ENCODE measurements at places on chromosomes 13 and 19. TPM values are rescaled to one million over a fixed set of nuclear protein-coding genes. Genes with fewer than 3 reads are reported as not detected.

GRCh38 chr13:114077099-114077932 is 55.1 kb downstream of the RASA3 start:
- no peak for DNase-seq

DNA sequence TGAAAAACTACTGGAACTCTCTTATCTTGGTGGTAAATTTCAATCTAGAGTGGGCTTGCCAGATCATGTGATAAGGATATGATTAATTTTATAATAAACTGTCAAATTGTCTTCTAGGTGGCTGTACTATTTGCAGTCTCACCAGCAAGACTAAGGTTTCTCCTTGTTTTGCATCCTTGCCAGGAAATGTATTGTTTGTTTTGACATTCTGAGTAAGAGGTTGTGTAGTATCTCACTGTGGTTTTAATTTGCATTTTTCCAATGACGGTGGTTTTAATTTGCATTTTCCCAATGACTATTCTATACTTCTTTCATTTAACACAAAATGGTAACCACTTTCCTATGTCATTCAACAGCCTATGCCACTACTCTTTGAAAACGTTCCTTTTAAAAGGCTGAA is 2.0 kb downstream of the CAB39L start:
- DNase-seq = no peak

GRCh38 chr19:55620410-55621204 is 3.8 kb downstream of the ZNF784 start:
- DNase-seq = no peak

GRCh38 chr19:4284176-4284958 is 5.3 kb downstream of the SHD start:
- no peak for DNase-seq

GRCh38 chr19:47735131-47735530 is 10.2 kb upstream of the NOP53 start:
- DNase-seq = no peak

- DNase-seq = no peak
Measured at GRCh38 chr13:30759748-30760147, 24.4 kb downstream of the ALOX5AP start.

DNA sequence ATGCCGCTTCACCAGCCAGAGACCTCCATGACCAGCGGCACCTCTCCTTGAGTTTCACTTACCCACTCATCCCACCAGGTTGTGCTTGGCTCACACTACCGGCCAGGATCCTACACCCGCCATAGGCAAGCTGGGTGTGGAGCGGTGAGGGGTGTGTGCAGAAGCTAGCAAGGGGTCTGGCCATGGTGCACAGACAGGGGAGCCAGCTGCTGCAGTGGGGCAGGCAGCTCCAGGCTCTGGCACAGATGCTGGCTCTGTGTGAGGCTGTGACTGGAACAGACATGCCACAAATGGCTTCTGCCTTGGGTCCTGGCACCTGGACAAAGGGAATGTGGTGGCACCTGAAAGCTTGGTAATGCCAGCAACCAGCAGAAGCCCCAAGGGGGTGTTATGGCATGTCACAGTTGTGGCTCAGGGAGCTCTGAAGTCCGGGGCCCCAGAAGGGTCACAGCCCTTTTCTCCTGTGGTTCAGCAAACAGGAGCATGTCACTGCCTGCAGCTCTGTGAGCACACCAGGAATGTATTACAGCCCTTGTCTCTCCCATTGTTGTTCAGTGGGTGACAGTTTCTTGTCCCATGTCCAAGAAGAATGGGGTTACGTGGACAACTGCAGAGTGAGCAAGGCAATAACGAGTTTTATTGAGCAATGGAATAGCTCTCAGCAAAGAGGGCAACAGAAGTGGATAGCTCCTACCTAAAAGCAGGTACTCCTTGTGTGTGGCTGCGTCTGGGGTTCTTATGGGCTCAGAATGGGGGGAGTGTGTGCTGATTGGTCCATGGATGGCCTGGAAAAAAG is 2791.0 kb upstream of the PCDH20 start:
- no peak for DNase-seq

DNA sequence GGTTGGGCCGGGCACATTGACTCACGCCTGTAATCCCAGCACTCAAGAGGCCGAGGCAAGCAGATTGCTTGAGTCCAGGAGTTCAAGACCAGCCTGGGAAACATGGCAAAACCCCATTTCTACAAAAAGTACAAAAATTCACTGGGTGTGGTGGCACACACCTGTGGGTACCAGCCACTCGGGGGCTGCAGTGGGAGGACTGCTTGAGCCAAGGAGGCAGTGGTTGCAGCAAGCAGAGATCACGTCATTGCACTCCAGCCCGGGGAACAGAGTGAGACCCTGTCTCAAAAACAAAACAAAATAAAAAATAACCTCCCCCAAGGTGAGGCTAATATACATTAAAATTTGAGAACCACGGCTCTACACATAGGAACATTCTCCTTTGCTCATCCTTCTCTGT is 24.9 kb downstream of the NLRP13 start:
- DNase-seq = no peak

GRCh38 chr19:10724573-10725071 is 6.7 kb downstream of the DNM2 start:
- no peak for DNase-seq

DNA sequence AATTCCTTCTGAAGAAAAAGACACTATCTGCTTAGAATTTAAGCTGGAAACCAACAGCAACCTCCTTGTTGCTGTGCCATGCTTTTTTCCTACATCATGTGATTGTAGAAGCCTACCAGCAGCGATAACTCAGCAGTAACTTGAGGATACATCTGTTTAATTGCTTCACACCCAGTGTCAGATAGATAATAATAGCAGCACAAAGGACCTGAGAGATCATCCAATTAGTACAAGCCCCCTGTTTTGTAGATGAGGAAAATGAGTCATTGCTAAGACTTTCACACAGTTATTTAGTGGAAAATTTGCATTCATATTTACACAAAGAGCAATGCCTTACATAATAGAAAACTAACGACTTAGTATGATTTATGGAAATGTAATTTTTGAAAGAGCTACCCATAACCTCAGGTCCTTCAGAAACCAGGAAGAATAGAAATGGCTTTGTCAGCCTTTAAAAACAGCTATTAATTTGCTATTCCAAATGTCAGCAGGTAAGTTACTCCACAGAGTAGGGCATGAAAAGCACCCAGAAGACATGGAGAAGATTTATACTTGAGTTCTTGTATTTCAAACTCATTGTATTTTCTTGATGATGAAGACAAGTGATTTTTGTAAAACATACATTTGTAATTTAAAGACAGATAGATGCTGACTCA is 93.7 kb upstream of the SGCG start:
- DNase-seq = no peak

DNA sequence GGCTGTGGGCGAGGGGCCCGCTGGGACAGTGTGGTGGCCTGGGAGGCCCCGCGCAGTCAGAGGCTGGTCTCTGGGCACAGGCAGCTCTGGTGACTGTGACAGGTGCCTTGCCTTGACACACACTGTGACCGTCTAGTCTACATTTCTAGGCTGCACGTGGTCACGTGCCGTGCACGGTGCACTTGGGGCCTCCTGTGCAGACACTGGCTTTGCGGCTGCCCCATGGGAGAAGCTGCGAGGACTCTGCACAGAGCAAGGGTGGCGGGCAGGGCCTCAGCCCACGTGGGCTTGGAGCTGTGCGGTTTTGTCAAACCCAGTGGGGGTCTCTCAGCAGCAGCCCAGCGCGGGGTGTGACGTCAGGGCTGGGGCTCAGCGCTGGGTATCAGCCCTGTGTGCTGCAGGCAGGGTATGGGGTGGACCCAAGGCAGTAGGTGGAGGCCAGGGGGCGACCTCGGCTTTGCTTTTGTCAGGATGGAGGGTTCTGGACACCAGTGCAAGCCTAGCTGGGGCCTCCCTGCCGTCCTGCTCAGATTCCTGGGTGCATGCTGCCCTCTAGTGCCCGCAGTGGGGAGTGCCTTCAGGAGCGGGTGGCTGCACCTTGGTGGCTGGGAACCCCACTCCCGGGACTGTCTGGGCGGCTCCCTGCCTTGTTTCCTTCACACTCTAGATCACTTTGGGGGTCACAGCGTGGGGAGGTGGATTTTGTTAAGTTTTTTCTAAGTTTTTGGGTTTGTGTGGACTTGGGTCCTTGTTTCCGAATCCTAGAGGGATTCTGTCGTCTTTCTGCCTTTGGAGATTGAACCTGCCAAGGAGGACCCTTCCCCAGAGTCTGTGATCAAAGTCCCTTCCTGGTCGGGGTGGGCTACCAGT is 62.6 kb downstream of the KDM4B start:
- peak; percentile 76 for DNase-seq

GRCh38 chr19:50330365-50331078 is 1.3 kb upstream of the KCNC3 start:
- DNase-seq = peak; percentile 89

DNA sequence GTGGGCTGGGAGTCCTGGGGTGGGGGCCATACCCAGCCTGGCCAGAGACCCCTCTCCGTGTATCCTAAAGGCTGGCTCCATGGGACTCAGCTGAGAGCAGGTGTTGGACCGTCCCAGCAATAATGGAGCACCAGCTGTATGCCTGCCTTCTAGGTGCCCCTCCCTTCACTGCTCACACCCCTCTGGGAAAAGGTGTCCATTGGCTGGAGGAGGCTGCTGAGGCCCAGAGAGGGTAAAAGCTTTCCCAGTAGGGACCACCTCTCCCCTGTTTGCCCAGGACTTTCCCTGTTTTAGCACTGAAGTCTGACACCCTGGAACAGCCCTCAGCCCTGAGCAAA is 3.3 kb upstream of the RAX2 start:
- DNase-seq = no peak

The LINGO3 gene
- not detected for polyA plus RNA-seq

DNA sequence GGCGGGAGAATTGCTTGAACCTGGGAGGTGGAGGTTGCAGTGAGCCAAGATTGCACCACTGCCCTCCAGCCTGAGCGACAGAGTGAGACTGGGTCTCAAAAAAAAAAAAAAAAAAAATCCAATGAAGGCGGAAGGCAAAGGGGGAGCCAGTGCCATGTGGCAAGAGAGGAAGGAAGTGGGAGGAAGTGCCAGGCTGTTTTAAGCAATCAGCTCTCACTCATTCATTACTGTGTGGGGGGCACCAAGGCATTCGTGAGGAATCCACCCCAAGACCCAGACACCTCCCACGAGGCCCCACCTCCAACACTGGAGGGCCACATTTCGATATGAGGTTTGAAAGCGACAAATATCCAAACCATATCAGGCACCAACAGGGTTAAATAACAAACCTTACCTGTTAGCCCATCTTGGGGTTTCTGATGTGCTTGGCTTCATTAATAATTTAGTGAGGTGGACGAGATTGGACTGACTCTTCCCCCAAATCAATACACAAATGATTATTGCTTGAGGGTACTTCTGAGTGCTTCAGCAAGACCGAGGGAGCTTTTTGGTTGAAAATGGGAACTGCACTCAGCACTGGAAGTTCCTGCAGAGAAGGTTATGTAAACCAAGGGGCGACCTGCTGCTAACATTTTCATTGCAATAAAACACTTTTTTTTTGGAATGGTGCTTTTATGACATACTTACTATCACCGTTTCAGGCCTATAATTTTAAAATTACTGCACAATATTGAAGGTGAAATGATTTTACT is 7.5 kb upstream of the LRP3 start:
- DNase-seq = no peak

- no peak for DNase-seq
Measured at GRCh38 chr19:51691074-51691583, 2.0 kb upstream of the SPACA6 start.

The PGLYRP2 gene
- not detected for polyA plus RNA-seq

The HIPK4 gene
- polyA plus RNA-seq = 0.09 TPM

DNA sequence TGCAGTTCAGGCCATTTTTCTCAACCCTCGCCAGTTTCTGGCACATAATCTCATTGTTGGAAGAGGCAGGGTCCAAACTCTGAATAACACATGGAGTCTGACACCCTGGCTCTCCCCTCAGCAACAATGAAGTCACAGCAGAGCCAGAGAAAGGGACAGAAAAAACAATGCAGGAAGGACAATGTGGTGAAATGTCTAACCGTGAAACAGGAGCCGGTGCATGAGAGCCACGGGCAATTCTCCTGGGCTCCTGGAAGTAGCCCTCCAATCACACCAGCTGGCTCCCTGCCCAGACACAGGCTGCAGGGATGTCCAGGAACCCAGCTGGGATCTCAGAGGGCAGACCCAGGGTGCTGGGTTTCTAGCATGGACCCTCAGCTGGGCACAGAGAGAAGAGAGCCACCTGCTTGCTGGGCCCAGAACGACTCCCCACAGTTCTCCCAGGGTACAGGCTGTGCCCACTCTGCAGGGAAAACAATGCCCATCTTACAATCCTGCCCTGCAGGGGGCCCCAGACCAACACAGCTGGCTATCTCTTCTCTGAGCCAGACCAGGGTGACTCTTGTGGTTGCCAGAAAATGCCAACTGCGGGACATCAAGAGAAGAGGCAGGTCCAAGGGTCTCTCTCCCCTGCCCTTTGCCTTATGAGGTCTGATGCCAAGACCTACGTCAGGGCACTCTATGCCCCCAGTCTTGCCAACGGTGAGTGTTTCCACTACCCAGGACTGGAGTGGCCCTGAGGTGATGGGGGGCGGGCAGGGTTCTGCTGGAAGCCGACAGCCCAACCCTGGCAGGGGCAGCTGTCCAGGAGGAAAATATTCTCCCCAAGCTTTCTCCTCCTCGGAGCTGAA is 64.5 kb downstream of the CEBPG start:
- no peak for DNase-seq

GRCh38 chr13:44011036-44011435 is 131.3 kb downstream of the LACC1 start:
- DNase-seq = no peak

- DNase-seq = no peak
Measured at GRCh38 chr13:40657307-40657706, 9.1 kb downstream of the FOXO1 start.

The GFY gene
- not detected for polyA plus RNA-seq

The TMEM190 gene
- 0.81 TPM for polyA plus RNA-seq

The UQCR11 gene
- 127 TPM for polyA plus RNA-seq

The CEACAM19 gene
- 24.3 TPM for polyA plus RNA-seq

DNA sequence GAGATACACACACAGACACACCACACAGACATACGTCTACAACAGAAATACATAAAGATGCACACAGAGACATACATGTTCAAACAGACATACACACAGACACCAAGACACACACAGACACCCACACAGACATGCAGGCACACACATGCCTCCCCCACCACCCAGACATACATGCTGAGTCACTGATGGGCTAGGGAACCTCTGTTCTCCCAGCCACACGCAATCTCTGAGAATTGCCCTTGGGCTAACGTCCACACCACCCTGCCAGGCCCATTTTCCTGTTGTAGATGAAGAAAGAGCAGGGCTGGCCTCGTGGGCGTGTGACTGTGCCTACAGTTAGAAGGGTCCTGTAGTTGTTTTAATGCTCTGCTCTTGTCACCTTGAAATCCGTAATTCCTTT is 261.9 kb downstream of the KCNRG start:
- no peak for DNase-seq

DNA sequence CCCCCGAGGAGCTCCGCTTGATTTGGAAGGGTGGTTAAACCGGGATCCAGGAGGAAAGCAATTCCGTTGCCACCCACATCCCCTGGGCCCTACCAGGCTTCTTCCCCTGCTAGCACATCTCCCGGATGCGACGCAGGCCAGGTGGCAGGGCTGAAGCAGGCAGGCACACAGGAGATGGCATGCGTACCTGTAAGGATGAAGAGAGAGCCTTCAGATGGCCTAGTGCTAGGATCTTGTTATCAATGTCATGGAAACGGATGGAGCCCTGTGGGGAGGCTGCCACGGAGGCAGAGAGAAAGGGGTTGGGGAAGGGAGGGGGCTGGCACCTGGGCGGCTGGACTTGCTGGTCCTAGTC is 8.5 kb upstream of the SOX1 start:
- DNase-seq = no peak

The STXBP2 gene
- polyA plus RNA-seq = 81.4 TPM

- no peak for DNase-seq
Measured at GRCh38 chr13:22061371-22061805, 390.5 kb downstream of the FGF9 start.
